ENCODE measurements at places on chromosomes 5 and 9.

GRCh38 chr5:79802406-79802805 lies 112.8 kb downstream of the CMYA5 start:
- DNase-seq = no peak

DNA sequence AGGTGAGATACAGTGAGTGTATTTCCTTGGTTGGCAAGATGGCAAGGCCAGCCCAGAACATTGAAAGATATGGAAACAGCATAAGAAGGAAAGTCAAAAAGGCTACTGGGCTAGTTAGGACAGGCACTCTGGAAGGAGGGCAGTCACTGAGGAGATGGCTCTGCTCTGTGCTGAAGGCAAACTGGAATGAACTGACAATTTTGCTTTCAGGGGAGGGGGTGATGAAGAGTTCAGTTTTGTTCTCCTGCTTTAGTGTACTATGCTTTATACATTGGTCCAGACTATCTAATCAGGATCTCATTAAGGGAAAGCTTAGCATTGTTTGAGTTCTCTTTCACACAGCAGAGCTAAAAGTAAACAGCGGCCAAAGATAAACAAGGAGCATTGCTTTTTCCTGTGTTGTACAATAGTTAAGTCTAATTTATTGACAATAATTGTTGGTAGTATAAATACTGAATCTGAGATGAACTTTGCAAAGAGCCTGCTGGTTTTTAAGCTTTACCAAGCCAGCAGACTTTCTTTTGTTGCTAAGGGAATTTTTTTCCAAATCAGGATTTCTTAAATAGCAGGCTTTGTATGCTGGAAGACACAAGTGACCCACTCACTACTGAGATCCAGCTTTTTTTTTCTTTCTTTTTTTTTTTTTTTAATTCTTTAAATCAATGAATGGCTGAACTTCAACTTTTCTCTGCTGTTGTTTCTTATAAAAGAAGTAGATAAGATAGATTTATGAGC lies 355.5 kb downstream of the ARRDC3 start:
- no peak for DNase-seq

DNA sequence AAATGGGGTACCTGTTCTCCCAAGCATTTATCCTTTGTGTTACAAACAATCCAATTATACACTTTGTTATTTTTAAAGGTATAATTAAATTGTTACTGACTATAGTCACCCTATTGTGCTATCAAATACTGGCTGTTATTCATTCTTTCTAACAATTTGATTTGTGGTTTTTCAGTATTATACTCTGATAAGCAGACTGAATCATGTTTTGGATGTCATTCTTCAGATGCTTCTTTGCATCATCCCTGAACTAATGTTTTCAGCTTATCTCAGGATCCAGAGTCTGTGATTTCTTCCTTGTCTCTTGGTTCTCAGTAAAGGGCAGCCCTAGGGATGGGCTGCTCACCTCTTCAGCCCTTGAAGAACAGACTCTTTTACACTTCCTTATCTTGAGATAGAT lies 177.8 kb upstream of the SGCD start:
- DNase-seq = no peak

- DNase-seq = no peak
Measured at GRCh38 chr9:79471580-79472543, 99.9 kb upstream of the TLE4 start.

Measured in stimulated activated CD4-positive, alpha-beta T cell treated with anti-CD3 and anti-CD28 coated beads, TNF-alpha, amount 100 ng/mL, for 48 hours (primary cell).